ENCODE measurements at places on chromosomes 1 and 21.

GRCh38 chr1:109282952-109283747, at the start of gene PSRC1:
TSS of gene PSRC1 (minus strand) at chr1:109283145.
- DNase-seq = peak; percentile 96

DNA sequence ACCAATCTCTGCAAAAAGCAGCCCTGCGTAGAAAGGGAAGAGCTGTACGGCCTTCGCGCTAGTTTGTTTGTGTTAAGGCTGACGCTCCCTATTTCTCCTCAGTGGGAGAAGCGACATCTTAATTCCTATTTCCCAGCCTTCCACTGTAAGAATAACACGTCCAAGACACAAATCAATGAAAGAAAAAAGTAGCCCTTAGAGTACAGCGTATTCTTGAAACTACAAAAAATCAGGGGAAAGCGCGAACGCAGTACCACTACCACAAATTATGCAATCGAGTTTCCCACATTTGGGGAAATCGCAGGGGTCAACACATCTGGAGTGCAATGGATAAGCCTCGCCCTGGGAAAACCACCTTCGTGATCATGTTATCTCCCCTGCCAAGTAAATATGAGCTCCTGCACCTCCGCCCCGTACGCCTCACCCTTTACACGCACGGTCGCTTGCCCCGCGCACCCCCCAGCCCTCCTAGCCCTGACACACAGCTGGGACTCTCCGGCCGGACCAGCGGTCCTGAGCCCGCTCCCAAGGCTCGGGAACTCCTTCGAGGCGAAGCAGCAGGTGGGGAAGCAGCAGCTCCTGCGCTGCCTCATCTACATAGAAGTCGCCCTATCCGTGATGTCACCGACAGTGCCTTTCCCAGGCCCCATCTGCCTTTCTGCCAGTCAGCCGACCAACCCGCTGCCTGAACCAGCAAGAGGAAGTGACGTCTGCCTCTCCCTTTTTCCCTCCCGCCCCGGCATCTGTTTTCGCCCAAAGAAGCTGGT, 94.7 kb downstream of the PPIAL4G start:
- peak; percentile 91 for DNase-seq

DNA sequence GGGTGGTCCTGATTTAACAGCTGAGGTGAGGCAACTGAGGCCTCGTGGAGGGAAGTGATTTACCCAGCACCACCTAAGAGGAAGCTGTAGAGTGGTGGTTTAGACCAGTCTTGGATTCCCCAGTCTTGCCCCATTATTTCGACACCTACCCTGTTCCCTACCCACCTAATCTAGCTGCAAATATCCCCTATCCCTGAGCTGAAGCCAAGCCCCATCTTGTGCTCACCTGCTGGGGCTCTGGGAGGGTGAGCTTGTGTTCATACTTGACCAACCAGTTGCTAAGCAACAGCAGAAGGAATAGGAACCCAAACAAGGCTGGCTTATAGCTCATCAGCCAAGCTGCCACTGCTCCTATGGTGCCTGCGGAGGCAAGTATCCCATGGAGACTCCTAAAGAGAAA, 2.0 kb downstream of the TEX46 start:
- no peak for DNase-seq

DNA sequence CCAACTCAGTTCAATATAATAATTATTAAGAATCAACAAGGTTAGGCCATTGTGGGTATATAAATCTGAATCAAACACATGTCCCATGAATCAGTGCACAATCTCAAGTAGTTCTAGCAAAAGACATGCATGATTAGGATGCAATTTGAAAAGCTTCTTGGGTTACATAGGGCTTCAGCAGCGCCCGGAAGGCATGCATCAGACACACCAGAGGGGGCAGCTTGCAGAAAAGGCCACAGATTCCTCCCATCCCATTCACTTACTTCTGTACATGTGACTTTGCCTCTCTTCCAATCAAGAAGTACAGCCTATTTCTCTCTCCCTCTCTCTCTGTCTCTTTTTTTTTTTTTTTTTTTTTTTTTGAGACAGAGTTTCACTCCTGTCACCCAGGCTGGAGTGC, 91.8 kb downstream of the KCNN3 start:
- DNase-seq = no peak

- no peak for DNase-seq
Observed at GRCh38 chr21:16084776-16085364, 355.1 kb downstream of the USP25 start.

DNA sequence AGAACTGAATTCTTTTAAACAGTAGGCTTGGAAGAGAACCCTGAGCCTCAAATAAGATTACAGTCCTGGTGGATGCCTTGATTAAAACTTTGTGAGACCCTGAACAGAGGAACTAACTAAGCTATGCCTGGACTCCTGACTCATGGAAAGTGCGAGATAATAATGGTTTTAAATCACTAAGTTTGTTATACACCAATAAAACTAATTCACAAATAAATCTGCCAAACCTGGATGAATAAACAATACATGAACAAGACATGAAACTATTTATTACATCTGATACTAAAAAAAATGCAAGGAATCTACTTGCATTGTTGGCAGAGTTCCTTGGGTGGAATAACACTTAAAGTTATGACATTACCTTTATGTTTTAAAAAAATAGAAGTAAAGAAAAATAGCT, 118.4 kb downstream of the PIGK start:
- no peak for DNase-seq

DNA sequence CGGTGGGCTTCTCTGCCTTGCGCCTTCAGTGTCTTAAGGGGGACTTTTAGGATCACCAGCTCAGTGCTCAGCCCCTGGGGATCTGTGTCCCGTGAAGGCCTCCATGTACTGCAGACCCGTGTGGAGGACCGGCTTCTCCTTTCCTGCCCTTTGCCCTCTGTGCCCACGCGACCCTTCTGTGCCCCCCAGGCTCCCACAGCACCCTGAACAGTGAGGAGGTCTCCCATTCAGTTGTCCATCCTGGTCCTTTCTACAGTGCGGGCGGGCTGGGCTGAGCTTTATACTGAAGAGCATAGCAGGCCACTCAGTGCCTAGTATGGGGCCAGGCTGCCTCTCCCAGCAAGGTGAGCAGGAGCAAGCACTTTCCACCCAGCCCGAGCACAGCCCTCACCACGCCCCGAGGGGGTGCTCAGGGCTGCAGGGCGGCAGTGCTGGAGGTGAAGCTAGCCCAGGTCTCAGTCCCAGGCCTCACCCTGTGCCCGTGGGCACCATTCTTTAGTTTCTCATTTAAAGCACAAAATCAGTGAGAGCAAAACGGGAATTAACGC, 7.6 kb upstream of the TFF1 start:
- DNase-seq = no peak

GRCh38 chr1:208631092-208631491, 386.9 kb upstream of the PLXNA2 start:
- no peak for DNase-seq

DNA sequence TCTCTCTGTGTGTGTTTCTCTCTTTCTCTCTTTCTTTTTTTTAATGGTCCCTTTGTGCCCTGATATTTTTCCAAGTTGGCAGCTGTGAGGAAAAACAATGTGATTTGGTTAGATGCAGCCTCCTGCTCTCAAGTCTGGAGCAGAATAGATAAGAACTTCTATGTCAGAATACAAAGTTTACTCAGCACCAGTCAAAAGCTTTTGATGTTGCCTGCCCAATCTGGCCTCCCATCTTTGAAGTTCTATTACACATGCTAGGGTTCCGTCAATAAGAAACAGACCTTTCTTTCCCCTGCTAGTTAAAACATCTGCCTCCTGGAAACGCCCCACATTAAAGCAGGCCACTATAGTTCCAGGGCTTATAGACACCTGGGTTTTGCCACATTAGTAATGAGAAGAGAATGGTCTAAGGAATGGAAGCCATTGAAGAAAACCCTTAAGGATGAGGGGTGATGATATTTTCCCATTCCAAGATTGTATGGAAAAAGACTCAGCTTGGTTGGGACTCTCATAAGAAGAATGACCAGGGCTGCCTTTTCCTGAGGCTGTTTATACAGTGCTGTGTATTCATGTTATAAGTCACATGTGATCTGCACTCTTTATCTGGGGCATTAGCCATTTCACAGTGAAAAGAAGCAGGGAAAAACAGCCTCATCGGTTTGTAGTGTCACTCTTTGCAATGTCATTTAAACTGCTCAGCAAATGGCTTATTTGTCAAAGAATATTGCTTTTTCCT, 414.7 kb upstream of the PROX1 start:
- DNase-seq = no peak

GRCh38 chr1:214439352-214440119, 111.9 kb downstream of the PTPN14 start:
- peak; percentile 7 for DNase-seq

DNA sequence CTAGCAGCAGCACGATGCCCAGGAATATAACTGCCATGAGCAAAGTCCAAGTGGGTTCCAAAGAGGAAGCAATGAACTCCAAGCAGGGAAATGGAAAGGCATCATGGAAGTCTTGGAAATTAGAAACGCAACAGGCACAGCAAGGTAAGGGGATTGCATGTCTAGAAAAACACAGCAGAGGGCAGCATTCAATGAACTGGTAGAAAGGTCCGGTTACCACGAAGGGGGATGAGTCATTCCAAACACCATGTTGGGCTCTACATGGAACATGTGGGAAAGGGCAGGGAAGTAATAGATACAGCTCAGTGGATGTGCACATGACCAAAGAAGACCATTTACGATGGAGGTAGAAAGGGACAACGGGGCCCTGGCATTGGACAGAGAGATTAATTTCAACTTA, 36.4 kb downstream of the RXRG start:
- DNase-seq = peak; percentile 14

DNA sequence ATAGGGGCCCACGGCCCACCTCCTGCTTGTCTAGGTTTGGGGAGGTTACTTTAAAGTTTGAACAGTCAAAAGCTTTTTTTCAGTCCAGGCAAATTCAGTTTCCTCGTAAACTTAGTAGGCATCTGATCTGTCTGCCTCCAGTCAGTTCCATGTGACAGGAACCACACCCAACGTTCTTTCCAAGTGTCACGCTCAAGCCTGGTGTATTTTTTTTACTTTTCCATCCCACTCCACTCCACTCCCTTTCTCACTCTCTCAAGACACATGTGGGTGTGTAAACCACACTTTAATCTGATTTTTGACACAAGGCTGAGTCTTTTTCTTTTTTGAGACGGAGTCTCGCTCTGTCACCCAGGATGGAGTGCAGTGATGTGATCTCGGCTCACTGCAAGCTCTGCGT, 60.3 kb upstream of the GPR153 start:
- no peak for DNase-seq

- DNase-seq = no peak
Observed at GRCh38 chr1:93769777-93770176, 88.1 kb upstream of the BCAR3 start.

- DNase-seq = no peak
Observed at GRCh38 chr1:178238722-178239510, 145.0 kb downstream of the RASAL2 start.

DNA sequence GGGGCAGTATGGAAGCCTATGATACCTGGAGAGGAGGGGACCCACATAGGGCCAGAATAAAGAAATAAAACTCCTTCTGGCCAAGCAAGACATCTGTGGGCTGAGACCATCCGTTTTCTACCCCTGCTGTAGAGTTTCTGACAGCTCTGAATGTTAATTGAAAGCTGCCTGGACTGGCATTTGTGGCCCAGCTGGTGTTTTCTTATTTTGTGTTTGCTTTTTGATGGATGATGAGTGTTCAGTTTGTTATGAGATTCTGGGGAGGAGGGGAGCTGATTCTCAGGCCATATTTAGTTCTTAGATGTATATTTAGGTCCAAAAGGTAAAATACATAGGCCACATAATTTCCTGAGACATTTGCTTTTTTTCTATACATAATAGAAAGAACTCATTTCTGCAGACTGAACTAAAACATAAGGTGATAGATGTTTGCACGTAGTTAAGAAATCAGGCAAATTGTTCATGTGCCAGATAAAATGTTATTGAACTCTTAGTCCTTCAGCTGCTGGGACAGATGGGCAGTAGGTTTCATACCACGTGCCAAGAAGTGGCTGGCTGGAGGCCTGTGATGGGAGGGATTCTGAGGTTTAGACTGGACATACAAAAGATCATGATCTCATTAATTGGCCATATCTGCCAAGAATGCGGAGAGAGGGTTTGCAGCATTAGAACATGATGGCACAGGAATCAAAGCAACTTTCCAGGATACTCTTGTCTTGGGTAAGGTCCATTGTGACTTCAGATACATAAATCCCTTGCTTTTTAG, 54.1 kb downstream of the DSCAM start:
- DNase-seq = no peak

- DNase-seq = no peak
Observed at GRCh38 chr1:25834894-25835293, 15.1 kb downstream of the MTFR1L start.
